ENCODE measurements at places on chromosomes 2 and 18.

DNA sequence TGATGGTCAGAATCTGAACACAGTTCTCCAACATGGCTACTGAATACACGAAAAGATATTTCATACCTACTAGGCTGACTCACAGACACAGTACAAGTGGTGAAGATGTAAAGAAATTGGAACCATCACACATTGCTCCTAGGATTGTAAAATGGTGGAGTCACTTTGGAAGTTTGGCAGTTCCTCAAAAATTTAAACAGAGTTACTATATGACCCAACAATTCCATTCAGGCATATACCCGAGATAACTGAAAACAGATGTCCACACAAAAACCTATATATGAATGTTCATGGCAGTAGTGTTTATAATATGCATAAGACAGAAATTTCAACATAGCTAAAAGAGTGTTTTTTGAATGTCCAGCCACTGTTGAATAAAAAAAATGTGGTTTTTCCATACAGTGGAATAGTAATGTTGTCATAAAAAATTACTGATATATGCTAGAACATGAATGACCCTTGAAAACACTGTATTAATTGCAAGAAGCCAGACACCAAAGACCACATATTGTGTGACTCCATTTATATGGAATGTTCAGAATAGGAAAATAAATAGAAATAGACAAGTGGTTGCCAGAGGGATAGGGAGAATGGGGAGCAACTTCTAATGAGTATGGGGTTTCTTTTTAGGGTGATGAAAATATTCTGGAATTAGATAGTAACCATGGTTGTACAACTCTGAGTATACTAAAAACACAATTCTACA, 10.1 kb downstream of the RMP24 start:
- no peak for DNase-seq

GRCh38 chr2:182667315-182667695, 48.8 kb upstream of the DNAJC10 start:
- DNase-seq = no peak

DNA sequence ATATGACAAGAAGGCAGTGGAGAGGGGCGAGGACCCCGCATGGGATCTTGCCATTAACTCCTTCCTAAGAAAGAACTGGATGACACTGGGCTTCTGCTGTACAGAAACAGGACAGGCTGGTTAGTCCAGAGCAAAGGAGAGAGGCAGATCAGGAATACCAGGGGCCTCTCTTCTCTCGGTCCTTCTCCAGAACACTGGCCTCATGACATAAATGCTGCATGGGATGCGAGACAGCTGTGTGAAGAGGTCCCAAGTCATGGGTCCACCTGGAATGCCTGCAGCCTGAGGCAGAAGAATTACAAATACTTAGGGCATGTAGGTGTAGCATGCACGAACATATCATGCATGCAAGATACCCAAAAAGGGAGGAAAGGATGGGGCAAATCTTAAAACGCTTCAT, 9.1 kb downstream of the MBOAT2 start:
- DNase-seq = no peak

DNA sequence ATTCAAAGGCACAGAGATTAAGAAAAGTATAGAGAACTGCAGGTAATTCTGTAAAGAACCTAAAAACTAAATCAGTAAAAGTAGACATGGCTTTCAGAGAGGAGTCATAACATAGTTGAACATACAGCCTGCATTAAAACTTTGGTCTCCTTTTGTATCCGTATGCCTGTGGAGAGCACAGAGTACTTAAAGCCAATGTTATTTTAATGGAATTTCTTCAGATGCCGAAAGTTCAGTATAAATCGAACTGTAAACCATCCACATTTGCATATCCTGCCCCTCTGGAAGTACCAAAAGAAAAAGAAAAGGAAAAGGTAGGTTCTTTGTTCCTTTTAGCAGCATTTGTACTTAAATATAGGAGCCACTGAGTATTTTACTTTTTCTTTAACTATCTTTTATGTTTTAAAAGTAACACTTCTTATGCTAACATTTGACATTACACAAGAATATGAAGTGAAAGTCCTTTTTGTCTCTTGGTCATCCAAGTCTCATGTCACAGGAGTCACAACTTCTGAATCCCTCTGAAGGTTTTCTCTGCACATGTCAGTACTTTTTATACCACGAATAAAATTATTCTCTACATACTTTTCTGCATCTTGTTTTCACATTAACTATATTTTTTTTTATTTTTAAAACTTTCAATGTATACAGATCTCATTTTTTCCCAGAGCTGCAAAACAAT, 34.9 kb upstream of the ARMC9 start:
- DNase-seq = no peak

GRCh38 chr2:205171261-205171940, 510.9 kb upstream of the NRP2 start:
- DNase-seq = no peak

- no peak for DNase-seq
Observed at GRCh38 chr2:40797120-40797519, 345.2 kb upstream of the SLC8A1 start.

GRCh38 chr18:9665314-9665713, 42.8 kb upstream of the RAB31 start:
- no peak for DNase-seq

DNA sequence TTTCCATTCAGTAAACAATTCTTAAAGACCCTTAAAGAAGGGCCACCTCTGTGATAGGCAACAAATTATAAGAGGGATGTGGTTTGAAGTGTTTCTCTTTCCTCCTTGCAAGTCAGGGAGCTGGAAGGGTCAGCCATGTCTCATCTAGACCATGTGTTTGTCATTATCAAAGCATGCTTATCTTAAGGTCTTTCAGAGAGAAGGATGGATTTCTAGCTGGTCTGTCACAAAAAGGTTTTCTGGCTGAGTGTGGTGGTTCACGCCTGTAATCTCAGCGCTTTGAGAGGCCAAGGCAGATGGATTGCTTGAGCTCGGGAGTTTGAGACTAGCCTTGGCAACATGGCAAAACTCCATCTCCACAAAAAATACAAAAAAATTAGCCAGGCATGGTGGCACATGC, 59.2 kb upstream of the PEX13 start:
- no peak for DNase-seq

DNA sequence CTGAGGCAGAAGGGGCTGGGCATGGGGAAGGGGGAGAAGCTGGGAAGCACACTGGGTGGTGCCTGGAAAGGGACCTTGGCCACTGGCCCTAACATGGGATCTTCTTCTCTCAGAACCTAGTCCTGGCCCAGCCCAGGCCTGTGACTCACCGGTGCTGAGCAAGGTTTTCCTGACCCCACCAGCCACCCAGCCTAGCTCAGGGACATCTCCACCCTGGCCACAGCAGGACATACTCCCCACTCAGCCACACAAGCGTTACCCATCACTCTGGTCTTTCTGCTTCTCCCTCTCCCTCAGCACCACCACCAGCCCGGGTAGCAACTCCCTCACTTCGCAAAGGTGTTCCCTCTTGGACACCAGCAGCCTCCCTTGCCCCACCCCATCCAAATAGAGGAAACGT, 22.8 kb downstream of the TNS1 start:
- DNase-seq = no peak

DNA sequence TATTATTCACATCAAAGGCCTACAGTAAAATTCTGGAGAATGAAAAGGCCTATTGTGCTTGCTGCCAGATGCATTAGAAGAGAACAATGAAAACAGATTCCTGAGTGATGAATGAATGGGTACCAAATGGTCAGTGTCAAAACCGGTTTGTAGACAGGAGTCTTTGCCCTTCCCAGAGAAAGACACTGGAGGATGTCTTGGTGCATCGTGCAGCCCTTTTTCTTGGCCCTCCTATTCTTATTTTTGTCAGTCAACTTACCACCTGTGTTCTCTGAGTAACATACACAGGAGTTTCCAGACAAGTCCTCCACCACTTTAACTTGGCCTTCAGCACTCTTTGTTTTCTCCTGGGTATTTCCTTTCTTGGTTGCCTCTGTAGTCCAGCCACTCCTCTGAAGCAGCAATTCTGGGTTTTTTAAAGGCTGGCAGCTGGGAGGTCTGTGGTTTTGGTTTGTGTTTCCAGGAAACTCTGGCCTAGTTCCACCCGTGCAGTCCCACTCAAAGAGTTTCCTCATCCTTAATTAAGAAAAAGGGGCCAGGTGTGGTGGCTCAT, 29.4 kb downstream of the PSTPIP2 start:
- no peak for DNase-seq

GRCh38 chr2:84938194-84938879, 32.6 kb upstream of the KCMF1 start:
- no peak for DNase-seq

DNA sequence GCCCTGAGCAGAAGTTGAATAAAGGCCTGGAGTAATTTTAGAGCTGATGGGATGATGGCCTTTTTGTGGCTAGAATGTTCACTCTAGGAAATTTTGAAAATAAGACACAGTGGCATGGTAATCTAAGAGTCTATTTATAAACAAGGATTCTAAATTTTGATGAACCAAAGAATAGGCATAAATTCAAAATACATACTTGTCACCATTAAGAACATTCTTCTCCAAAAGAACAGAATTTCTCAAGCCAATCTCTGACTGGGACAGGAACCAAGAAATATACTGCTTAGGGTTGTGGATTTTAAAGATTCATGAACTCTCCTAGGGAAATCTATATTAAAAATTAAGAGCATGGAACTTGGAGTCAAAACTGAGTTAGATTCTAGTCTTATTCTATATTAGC, 98.2 kb upstream of the SETBP1 start:
- no peak for DNase-seq

DNA sequence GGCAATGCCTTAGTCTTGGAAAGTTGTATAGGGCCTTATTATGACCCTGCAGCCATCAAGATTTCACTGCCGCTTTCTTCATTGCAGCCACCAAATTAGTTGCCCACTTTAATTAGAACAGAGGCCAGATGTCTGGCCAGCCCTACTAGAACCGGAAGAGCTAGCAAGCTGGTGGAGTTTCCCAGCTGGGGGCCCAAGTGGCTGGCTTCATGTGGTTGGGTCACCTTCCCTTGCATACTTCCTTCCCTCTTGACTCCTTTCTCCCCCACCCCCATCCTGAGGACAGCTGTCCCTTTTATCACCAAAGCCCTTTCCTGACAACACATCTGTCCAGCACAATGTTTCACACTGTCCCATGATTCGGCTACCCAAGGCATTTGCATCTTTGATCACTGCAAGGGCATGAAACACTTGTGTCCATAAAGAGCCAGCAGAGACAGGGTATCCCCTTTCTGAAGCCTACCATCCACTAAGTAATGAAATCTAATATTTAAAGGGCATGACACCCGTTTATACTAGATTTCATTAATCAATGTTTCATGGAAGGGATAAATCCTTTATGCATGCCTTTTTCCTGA, 187.2 kb downstream of the BCL11A start:
- no peak for DNase-seq

GRCh38 chr2:100278986-100279385, 43.3 kb downstream of the LONRF2 start:
- no peak for DNase-seq

- no peak for DNase-seq
Observed at GRCh38 chr2:207770602-207771404, 1.1 kb upstream of the FZD5 start.

DNA sequence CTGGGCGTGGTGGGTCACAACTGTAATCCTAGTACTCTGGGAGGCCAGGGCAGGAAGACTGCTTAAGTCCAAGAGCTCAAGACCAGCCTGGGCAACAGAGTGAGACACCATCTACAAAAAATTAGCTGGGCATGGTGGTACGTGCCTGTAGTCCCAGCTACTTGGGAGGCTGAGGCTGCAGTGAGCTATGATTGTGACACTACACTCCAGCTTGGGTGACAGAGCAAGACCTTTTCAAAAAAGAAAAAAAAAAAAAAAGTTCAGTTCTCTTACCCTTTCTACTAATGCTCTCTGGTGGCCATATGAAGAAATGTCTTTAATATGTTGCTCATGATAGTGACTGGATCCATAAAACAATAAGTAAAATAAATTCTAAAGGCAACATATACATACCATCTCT, 14.9 kb downstream of the TYW5 start:
- DNase-seq = no peak

Data from stimulated activated CD4-positive, alpha-beta T cell treated with anti-CD3 and anti-CD28 coated beads, Interleukin-15, amount 100 ng/mL, for 1 hour (primary cell).